CD4-positive, alpha-beta memory T cell (primary cell): ENCODE measurements at places on chromosomes 2 and 18.

DNA sequence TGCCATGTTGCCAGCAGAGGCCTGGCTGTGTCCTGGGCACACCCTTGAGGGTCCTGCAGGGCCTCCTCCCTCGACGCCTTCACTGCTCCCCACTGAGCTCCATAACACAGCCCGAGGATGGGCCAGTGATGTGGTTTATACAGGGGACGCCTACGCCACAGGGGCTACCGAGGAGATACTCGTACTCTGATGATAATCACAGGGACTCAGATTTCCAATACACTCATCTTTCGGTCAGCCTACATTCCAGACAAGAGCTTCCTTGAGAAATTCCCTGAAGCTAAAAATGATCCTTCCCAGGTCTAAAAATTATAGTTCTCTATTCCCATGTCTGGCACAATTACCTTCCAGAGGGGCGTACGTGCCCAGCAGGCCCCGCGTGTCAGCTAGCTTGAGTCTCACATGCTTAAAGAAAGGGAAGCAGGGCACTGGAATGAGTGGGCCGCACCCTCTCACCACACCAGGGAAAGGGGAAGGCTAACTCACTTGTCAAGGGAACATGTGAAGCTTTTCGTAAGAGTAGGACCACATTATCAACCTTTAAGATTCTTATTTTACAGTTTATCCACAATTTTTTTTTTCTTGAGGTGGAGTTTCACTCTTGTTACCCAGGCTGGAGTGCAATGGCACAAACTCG, 159.5 kb upstream of the NDUFV2 start:
- DNase-seq, result no peak

GRCh38 chr2:230007931-230008707, 60.6 kb downstream of the SLC16A14 start:
- peak; percentile 70 for DNase-seq

GRCh38 chr2:2671826-2672225, 340.8 kb upstream of the MYT1L start:
- DNase-seq, result no peak

- DNase-seq, result no peak
These were observed 28.9 kb upstream of the ARHGEF4 start for GRCh38 chr2:130807659-130808385.

DNA sequence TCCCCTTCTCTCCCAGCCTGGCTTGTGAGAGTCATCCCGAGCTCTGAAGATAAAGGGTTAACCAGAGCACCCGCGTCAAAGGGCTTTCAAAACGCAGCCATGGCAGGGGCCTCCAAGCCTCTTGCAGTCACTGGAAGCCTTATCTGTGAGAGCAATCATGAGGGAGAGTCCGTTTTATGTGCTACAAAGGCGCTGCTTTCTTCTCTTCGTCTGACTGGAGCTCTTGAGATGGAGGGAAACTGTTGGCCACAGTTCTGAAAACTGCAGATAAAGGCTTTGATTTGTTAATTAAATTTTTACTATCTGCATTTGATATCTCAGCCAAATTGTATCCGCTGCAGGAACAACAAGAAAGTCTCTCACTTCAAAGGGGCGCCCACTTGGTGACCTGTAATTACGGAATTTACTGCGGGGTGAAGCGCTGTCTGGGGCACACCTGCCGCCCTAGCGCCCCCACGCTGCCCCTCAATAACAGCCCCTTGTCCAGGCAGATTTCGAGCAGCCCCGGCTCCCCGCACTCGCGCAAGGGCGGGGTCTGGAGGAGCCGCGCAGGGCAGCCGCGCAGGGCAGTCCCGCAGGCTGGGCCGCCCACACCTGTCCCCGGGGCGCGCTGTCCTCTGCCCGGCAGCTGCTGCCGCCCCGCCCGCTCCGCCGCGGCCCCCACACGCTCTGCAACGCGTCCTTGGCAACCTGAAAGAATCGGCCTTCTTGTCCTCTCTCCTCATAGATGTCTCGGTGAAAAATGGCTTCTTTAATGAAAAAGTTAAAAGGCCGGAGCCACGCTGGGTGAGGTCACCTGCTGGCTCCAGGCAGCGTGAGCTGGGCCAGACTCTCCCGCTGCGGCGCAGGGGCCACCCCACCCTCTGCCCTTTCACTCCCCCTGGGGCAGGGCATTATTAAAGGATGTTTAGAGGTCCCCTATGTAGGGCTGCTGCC, 217.9 kb downstream of the VAPA start:
- DNase-seq, result no peak
